Fibroblast of villous mesenchyme (primary cell): ENCODE measurements at places on chromosomes 2 and 18. TPM values are rescaled to one million over a fixed set of nuclear protein-coding genes. Genes with fewer than 3 reads are reported as not detected.

TUBA4B gene
- total RNA-seq: not detected in 2 replicates

ATP5F1A gene
- total RNA-seq: 671 and 759 TPM in 2 replicates

CD207 gene
- not detected in 2 replicates for total RNA-seq

HPCAL1 gene
- 51.5 and 60.0 TPM in 2 replicates for total RNA-seq

LHCGR gene
- under 0.01 TPM in 1 of 2 replicates, not detected in the other for total RNA-seq

ACTR1B gene
- total RNA-seq: 70.4 and 71.2 TPM in 2 replicates

GRCh38 chr2:233446121-233446520 is 91.8 kb downstream of the DGKD start:
- DNase-seq: no peak

GRCh38 chr2:64124571-64124970 is 19.6 kb downstream of the PELI1 start:
- no peak for DNase-seq

DNA sequence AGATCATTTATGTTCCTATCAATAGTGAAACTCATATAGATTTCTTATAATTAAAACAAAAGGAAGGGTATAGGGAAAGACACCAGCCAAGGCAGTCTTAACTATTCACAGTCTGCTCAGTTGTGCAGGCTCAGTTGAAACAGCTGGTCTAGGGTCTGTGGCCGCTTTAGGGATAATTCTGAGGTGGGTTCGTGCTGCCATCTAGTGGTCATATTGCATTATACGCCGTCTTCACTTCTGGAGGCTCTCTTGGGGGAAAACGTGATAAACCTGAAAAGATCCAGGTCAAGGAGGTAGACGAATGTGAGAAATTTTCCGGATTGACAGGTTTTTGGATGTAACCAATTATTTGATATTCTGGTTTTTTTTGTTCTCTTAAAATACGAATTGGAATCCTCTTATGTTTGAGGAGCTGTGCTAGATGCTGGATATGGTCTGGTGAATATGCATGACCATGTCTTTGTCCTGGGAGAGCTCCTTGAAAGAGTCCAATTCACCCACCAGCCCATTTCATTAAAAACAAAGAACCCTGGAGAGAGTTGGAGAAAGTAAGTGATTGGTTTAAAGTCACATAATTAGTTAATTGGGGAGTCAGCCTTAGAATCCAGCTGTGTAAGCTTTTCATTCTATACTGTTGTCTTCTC is 492.4 kb downstream of the PLCL1 start:
- peak; percentile 47 for DNase-seq
